ENCODE measurements at places on chromosomes 2 and 18.

DNA sequence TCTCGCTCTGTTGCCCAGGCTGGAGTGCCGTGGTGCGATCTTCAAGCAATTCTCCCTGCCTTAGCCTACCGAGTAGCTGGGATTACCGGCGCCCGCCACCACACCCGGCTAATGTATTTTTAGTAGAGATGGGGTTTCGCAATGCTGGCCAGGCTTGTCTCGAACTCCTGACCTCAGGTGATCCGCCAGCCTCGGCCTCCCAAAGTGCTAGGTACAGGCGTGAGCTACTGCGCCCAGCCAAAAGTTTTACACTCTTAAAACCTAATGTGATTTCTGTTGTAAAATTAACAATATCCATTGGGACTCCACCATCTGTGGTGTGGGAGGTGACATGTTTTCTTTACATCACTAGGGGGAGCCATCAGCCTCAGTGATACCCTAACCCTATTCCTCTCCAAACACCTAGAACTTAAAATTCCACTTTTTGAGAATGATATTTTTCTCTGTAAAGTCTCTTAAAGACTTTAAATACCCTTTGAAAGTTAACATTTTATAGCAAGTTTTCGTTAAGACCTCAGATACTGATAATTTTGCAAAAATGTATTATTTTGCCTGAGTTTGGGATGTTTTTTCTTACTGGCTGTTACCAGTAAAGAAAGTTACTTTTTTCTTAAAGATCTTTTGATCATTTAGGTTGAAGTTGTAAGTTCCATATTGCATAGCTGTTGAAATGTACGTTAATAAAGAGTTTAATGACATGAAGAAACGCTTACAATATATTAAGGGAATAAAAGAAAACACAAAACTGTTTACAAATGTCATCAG, 11.6 kb upstream of the EIF2AK2 start:
- no peak for DNase-seq

- no peak for DNase-seq
Measured at GRCh38 chr2:114044985-114045384, 155.1 kb downstream of the ACTR3 start.

GRCh38 chr18:1746131-1746530, 825.2 kb downstream of the METTL4 start:
- DNase-seq: no peak

- no peak for DNase-seq
Measured at GRCh38 chr2:59083075-59083828, 842.1 kb upstream of the FANCL start.

DNA sequence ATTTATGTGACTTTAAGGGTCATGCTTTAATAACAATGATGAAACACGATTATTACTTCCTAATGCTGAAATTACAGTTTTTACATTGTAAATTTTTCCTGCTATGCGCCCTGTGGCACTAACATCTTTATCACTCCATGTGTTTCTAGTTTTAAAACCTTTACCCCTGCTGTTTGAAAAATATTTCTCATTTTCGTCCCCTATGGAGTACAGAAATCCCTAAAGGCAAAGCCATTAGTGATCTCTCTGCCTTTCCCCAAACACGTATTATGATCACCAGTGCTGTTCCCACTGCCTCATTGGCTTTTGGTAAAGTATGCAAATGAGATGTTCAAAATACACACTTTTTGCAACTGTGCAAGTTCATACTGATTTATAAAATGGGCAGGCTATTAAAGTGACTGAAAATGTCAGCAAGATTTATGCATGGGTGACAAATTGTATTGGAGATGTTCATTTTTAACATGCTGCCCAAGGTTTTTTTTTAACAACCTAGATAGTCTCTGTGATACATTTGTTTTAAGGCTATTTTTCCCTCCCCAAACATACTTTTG, 1468.2 kb upstream of the ACVR2A start:
- DNase-seq: no peak

GRCh38 chr2:140200764-140201163, 1420.6 kb upstream of the NXPH2 start:
- DNase-seq: no peak

- DNase-seq: no peak
Measured at GRCh38 chr2:191521608-191522208, 156.2 kb upstream of the NABP1 start.

DNA sequence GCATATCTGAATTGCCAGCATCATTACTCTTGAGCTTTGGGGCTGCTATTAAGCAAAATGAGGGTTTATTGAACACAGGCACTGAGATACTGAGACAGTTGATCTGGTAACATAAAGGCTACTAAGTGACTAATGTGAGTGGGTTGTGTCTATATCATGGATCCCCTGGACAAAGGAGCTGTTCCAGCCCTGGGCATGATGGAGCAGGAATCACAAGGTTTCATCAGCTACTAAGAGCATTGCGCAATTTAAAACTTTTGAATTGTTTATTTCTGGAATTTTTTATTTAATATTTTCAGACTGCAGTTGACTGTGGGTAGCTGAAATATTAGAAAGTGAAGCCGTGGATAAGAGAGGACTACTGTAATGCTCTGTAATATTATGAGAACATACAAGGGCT, 73.5 kb downstream of the MGAT5 start:
- DNase-seq: no peak

GRCh38 chr2:55966401-55967118, 43.0 kb upstream of the EFEMP1 start:
- no peak for DNase-seq

DNA sequence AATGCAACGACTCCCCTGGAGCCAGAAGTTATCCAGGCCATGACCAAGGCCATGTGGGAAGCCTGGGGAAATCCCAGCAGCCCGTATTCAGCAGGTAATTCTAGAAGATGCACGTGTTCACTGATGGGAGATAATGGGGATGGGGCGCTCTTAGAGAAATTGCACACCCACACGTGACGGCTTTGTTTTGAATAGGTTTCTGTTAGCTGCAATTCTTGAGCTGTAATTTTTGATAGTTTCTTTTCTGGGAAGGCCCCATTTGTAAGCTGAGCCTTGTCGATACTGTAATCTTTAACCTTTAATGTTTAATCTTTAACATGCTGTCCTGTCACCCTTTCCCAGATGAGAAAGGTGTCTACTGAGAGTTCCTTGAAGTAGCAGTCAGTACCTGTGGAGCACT, 3.6 kb downstream of the SCLY start:
- no peak for DNase-seq

All from activated T-cell treated with anti-CD3 and anti-CD28 coated beads for 48 hours (primary cell).